AG20443 (cell line): ENCODE measurements at places on chromosomes 5 and 9.

DNA sequence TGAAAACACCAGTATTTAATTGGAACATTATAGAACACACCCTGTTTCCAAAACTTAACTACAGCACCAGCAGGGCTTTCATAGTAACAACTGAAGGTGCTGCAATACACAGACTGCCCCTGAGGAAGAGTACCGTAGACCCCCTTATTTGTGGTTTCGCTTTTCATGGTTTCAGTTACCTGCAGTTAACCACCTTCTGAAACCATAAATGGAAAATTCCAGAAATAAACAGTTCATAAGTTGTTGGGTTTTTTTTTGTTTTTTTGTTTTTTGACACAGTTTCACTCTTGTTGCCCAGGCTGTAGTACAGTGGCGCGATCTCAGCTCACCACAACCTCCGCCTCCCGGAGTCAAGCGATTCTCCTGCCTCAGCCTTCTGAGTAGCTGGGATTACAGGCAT lies 9.5 kb upstream of the GLDC start:
- no peak for DNase-seq

DNA sequence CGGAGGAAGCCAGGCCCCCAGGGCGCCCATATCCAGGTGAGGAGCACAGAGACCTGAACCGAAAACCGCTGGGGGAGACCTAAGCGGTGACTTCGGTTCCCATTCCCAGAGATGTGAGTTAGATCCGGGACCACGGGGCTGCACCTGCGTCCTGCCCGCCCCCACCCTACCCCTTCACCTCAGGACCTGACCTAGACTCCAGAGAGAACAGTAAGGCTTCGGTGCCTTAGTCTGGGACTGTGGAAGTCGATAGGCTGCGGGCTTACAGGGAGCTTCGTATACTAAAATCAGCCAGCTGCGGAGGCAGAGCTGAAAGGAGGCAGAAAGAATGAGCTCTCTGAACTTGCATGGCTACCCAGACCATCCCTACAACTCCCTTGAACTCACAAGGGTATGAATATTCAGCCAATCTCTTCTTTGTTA lies 518 bp upstream of the FAM13B start:
- peak; percentile 11 for DNase-seq

DNA sequence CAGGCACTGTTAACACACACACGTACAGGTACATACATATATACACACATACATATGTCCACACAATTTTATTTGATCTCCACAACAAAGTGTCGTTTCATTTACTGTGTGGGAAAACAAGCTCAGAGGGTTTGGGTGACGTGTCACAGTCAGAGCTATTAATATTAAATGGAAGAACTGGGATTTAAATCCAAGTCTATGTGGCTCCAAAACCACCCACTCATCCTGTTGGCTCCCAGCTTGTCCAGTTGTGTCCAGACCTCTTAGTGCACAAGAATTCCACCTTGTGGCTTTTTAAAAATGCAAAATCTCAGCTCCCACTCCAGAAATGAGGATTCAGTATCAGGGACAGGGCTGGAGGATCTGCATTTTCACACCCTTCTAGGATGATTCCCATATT lies 52.3 kb upstream of the PTPDC1 start:
- no peak for DNase-seq

- peak; percentile 25 for DNase-seq
Measured at GRCh38 chr5:113663879-113664541, 150.5 kb downstream of the YTHDC2 start.

DNA sequence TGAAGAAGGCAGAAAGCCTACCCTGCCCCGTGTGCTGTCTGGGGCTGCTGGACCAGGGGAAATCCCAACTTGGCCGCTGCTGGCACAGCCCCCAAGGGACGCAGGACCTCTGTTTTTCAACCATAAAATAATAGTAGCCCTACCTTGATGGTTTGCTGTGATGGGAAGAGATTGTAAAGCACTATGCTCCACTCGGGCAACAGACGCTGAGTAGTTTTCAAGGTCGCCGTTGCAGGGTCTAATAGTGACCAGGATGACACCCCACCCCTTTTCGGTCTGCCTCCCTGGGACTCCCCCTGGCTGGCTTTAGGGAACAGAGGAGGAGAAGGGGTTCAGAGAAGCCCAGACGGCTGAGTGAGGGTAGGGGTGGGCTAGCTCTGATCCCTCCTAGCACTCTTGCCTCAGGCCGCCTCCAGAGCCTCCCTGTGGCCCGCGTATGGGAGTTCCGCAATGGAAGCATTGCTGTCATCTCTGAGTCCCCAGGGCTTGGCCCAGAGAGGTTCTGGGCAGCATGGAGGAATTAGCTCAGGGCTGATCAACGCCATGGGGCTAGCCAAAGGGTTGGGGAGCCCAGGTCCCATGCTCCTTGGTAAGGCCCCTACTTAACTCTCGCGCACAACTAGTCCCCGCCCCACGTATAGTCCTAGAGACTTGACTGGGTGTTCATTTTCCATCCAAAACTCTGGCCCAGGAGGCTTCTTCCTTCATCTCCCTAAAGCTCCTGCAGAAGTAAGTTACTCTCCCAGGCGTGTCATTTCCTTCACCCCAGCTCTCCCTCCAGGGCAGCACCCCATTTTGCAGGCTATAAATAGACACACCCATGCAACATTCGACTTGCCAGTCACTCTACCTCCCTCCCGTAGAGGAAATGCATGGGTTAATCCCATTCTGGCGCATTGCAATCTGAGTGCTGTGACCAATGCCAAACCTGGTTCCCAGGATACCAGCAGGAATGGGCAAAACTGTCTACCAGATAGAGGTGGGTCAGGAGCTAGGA lies 1.1 kb upstream of the IRF1 start:
- DNase-seq: no peak

DNA sequence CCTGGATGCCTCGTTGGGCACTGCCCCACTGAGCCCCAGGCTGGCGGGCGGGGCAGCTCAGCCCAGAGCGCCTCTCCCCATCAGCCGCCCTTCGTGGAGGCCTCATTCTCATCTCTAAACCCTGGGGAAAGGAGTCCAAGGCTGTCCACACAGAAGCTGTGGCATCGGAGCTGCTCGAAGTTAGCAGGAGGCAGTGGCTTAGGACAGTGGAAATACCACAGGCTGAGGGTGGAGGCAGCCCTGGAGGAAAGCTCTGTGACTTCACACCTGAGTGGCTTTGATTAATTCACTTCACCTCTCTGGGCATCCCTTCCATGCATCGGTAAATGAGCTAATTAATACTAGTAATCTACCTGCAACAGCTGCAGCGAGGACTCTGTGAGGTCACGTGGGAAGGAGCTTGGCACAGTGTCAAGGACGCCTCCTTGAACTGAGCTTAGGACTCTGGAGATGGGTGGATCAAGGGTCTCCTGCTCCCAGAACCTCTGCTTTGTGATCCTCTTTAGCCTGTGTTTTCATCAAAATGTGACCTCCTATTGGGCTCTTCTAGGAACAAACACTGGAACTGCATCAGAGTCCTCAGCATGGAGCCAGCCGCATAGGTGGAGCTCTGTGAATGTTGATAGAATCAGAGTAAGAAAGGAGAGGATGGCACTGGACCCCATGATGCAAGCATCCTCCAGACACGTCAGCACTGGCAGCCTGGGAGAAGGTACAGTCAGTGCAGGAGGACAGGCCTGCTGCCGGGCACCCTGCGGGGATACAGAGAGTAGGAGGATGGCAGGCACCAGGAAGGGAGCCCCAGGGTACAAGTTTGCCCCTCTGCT lies 842 bp upstream of the ANGPTL2 start:
- no peak for DNase-seq

DNA sequence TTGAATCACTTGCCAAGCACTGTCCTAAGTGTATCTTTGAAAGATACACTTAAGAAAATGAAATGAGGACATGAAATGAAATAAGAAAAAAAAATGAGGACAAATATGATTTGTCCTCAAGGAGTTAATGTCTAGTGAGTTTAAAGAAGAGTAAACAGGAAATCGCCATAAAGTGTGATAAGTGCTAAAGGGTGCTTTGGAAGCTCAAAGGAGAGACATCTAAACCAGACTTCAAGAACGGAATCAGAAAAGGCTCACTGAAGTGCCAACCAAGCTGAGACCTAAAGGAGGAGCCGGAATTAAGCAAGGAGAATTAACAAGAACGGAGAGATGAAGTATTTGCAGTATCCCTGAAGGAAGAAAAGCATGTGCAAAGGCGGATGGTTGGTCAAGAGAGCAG lies 200.8 kb downstream of the CWC27 start:
- DNase-seq: no peak

DNA sequence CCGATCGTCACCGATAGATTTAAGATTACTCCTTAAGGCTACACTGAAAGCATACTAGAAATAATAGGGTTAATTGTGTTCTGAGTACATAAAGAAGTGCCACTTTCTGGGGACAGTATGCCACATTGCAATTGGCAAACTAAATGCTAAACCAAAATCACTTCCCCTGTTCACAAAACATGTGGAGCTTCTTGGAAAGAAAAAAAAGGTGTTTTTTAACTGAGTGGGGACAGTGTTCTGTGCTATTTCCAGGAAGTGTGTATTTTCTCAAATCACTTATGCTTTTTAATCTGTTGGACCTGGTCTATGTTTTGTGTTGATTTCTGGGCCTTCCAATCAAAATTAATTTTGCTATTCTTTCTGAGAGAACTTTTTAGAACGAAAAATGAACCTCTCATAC lies 149.3 kb upstream of the MPDZ start:
- no peak for DNase-seq

GRCh38 chr9:136651860-136652259 lies 10.9 kb upstream of the EGFL7 start:
- no peak for DNase-seq

DNA sequence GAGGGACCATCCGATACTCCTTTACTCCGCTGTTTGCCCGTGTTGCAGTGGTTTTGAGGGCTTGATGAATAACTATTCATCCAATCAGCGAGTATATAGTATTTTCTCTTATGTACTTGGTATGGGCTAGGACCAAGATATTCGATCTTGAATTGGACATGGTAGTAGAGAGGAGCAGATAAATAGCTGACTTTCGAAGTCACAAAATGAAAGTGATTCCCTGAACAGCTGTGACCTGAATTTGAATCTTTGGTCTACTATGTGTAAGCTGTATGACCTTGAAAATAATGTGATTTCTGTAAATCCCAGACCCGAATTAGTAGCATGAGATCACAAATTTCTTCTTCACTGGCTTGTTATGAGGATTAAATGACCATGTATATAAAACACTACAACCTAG lies 134.4 kb downstream of the TUSC1 start:
- DNase-seq: no peak

DNA sequence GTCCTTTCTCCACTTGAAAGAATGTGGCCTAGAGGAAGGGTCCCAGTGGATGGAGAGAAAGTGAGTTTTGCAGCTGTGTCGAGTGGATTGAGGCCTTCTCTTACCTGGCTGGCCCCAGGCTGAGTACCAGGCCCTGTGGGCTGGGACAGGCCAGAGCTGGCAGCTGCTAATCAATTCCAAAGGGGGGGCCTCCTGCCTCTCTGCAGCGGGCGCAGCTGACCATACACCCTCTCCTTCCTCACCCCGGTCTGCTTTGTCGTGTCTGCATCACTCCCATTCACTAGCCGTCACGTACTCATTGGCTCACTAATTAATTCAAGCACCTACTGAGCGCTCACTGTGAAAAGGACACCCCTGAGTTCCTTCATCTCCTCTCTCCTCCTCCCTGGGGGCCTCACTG lies 58.4 kb upstream of the PITX1 start:
- no peak for DNase-seq

GRCh38 chr5:137395011-137395755 lies 103.9 kb downstream of the SPOCK1 start:
- DNase-seq: peak; percentile 67

DNA sequence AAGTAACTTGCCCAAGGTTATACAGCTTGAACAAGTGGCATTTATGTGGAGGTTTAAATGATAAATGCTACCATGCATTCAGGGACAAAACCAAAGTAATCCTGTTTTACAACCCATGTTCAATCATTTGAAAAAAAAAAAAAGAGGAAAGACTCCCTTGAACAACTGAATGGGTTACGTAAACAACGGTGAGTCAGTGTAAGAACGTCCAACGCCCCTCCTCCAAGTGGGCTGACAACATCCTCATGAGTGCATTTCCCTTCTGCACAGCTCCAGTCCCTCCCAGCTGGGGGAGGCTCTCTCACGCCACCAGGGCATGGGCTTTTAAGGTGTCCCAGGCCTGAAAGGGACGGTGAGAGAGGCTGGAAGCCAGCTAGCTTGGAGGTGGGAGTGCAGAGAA lies 90.0 kb downstream of the PRRT1B start:
- peak; percentile 95 for DNase-seq

GRCh38 chr9:105064248-105065097 lies 136.5 kb upstream of the ABCA1 start:
- peak; percentile 94 for DNase-seq

DNA sequence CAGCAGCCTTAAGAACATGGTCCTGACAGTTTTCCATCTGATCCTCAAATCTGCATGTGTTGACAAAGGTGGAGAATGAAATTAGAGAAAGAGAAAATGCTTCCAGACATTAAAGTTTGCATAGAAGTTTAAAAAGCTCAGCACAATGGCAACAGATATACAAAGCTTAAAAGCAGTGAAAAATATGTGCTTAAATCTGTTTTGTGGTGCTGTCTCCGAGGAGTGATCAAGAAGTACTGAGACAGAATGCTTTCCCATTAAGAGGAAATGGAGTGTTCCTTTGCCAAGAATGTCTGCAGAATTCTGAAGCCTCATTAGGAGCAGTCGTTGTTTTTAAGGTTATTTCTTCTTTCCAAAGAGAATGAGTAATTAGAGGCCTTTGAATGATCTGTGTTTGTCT lies 131.4 kb downstream of the MCTP1 start:
- DNase-seq: no peak

DNA sequence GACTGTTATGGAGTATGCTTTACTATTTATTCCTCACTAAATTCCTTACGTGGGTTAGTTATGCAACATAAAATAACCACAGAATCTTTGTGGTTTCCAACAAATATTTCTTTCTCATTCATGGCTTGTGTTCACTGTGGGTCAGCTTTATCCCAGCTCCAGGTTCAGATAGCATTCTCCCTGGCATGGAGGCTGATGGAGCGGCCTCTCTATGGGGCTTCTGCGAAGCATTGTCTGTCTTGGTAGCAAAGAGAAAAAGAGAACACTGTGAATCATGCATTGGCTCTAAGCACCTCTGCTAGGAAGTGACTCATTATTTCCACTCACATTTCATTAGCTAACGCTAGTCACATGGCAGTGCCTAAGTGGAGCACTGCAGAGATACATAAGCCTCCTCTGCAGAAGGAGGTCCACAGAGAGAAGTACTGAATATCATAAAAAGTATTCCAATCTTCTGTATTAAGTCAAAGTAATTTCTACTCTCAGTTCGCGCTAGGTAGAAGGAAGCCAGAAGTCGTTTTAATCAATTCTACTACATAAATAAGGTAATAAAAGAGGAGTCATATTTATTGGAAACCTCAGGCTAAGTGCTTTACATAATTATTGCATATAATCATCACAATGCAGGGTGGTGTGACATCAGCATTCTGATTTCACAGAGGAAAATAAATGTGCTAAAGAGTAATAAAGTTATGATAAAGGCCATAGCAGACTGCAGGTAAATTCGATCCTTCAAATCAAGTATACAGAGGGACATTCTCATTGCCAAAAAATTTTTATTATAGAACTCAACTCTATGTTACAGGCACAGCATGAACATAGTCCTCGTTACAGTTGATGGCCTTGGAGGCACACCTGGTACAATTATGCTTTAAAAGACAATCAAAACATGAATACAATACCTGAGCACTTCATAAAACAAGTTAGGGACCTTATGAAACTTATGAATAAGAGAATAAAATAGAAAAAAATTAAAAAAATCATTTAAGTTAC lies 531.1 kb downstream of the CETN3 start:
- DNase-seq: peak; percentile 61

GRCh38 chr9:136191099-136191959 lies 13.6 kb downstream of the LHX3 start:
- no peak for DNase-seq

- no peak for DNase-seq
Measured at GRCh38 chr5:176848651-176849050, 38.3 kb downstream of the UNC5A start.
